ENCODE measurements at places on chromosomes 1 and 21.
A peak's percentile ranks its signal among the peaks of the same experiment; 100 is the strongest.

DNA sequence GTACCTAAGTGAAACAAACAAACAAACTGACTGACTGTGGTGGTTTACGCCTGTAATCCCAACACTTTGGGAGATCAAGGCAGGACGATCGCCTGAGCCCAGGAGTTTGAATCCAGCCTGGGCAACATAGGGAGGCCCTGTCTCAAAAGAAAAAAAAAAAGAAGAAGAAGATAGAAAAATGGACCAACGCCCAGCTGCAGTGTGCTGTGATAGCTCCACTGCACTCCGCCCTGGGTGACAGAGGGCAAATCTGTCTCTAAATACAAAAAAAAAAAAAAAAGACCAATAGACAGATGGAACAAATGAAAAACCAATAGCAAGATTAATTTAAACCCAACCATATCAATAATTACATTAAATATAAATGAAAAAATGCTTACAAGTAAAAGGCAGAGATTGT, 13.9 kb downstream of the AKR7A3 start:
- no peak for DNase-seq

- peak; percentile 74 for DNase-seq
Observed at GRCh38 chr21:31604591-31605190, 54.8 kb upstream of the SOD1 start.

GRCh38 chr1:58855274-58856165, 71.7 kb upstream of the JUN start:
- DNase-seq = no peak

DNA sequence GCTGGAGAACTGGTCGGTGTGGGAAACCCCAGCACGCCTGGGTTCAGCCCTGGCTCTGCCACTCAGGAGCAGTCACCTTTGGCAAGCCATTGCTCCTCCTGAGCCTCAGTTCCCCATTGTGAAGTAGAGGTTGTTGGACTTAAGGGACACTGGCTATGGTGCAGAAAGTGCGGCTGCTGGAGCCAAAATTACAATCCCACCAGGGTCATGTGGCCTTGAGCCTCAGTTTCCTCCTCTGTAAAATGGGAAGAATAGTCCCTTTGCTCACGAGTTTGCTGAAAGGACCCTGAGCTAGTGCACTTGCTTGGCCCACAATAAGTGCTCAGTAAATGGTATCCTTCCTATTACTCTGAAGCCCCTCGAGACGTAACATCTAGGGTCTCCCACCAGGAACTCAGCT, 14.6 kb upstream of the TAS1R2 start:
- no peak for DNase-seq

DNA sequence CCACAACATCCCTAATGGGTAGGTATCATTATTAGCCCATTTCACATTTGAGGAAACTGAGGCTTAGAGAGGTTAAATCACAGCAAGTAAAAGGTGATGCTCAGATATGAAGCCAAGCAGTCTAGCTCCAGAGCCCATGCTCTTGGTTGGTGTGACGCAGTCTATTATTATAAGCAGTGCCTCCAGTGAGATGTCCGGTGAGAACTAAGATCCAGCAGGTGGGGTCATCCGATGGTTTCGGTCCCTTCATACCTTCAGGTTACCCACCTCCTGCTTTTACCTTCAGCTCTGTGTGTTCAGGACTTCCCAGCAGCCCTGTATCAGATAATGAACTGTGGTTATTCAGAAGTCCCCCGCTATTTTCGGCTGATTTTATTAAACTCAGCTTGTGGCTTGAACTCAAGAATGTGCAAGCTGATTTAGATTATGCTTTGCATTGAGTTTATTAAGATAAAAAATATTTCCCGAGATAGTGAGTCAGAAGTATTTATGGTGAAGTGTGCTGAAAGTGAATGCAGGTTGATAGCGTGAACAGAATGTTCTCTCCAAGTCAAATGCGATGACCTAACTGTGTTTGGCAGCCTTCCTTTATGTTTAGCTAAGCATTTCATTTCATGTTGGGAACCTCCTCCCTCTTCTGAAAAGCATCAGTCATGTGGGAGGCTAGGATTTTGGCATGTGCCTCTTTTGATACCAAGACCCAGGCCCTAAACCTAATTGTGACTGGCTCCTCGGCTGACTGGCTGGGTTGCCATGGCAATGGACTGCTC, 160.9 kb upstream of the UBE2U start:
- no peak for DNase-seq
